ENCODE measurements at places on chromosomes 2 and 18. TPM values are rescaled to one million over a fixed set of nuclear protein-coding genes. Genes with fewer than 3 reads are reported as not detected.

Gene UGT1A5
- not detected for total RNA-seq

Gene UGT1A3
- not detected for total RNA-seq

Gene DLGAP1
- 24.0 TPM for total RNA-seq

Gene SLC9A2
- 0.11 TPM for total RNA-seq

Gene RNF152
- 2.6 TPM for total RNA-seq

GRCh38 chr2:141555876-141556470 lies 574.8 kb downstream of the LRP1B start:
- H3K4me1 ChIP-seq: peaks cover 21% of the 10 kb centered on the region

GRCh38 chr2:175097297-175097696 lies 70.7 kb downstream of the ATF2 start:
- no peaks in the 10 kb centered on the region for H3K27me3 ChIP-seq
- H3K36me3 ChIP-seq: peaks cover 50% of the 10 kb centered on the region
- peaks cover 7% of the 10 kb centered on the region for H3K4me1 ChIP-seq
- H3K27ac ChIP-seq: no peak overlapping the region
- DNase-seq: no peak

DNA sequence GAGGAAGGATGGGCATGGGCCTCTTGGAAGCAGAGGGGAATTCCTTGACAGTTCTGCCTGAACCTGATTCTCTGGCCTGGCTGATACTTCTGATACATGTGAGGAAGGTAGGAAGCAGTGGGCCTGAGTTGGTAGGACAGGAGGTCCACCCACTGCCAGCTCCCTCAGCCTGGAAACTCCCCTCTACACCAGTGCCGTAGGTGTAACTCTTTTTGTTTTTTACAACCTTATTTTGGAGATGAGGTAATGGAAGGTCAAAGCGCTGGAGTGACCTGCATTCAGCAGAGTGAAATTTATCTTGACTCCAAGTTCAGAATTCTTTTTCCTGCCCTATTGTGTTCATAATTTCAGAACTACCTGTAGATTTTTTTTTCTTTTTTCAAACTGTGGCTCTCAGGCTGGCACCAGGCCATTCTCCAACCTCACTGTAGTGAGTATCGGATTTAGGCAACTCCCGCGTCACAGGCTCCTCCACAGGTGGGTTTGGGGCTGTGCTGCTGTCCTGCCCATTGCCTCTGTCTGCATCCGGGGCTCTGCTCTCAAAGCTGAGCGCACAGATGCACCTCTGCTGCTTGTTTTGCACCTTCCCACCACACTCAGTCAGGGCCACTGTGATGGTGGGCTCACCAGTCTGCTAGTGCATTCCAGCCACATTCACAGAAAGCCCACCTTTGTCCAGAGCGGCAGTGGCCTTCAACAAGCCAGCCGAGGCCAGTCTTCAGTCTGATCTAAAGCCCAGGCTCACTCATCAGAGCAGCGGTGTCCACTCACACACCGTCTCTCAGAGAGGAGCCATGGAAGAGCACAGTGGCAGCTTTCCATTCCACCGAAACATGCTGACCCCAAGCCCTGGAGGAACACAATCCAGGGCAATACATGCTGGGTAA lies 87.2 kb downstream of the UXS1 start:
- H3K36me3 ChIP-seq: peaks cover 31% of the 10 kb centered on the region
- DNase-seq: no peak
- H3K4me3 ChIP-seq: no peak overlapping the region
- H3K27me3 ChIP-seq: no peaks in the 10 kb centered on the region

DNA sequence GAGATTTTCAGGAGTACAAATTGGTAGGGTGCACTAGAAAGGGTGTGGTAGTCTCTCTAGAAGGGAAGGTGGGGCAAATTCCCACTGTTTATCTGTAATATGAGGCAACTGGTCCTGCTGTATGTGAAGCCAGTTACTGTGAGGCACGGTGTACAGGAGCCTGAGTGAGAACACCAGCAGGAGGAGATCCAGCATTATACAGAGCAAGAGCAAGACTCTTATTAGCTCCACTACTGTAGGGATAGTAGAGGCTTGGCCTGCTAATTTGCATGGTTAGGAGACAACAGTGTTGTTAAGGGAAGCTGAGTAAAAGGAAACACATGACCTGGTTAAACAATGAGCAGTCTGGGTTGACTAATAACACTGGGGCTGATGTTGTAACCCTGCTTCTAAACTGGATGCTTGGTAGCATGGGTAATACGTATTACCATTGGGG lies 76.3 kb upstream of the WDSUB1 start:
- H3K27ac ChIP-seq: no peak overlapping the region
- no peaks in the 10 kb centered on the region for H3K27me3 ChIP-seq
- H3K4me3 ChIP-seq: no peak overlapping the region
- no peak for DNase-seq

DNA sequence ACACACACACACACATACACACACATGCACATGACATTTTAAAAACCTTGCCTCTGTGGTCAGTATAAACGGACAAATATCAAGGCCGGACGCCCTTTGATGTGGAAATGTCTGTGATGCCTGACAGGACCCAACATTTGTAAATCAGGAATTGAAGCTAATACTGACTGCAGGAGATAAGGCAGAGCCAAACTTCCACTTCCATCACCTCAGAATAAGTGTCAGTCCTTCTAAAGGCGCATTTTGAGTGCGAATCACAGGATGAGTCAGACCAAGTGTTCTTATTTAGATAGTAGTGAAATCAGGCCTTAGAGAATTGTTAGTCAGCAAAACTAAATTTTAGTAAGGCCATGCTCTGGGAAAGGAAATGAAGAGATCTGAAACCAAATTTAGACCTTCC lies 211.7 kb upstream of the LRATD1 start:
- no peak overlapping the region for H3K27ac ChIP-seq
- 0 out of 2 replicates have a peak, but pooled peaks cover under 1% of the 10 kb centered on the region for H3K36me3 ChIP-seq
- H3K4me3 ChIP-seq: no peak overlapping the region

- H3K27me3 ChIP-seq: no peaks in the 10 kb centered on the region
- no peak overlapping the region for H3K4me3 ChIP-seq
- H3K36me3 ChIP-seq: no peaks in the 10 kb centered on the region
- no peak overlapping the region for H3K27ac ChIP-seq
- DNase-seq: no peak
- peaks cover 14% of the 10 kb centered on the region for H3K4me1 ChIP-seq
These were observed 200.9 kb downstream of the ERBB4 start for GRCh38 chr2:212337486-212338343.

DNA sequence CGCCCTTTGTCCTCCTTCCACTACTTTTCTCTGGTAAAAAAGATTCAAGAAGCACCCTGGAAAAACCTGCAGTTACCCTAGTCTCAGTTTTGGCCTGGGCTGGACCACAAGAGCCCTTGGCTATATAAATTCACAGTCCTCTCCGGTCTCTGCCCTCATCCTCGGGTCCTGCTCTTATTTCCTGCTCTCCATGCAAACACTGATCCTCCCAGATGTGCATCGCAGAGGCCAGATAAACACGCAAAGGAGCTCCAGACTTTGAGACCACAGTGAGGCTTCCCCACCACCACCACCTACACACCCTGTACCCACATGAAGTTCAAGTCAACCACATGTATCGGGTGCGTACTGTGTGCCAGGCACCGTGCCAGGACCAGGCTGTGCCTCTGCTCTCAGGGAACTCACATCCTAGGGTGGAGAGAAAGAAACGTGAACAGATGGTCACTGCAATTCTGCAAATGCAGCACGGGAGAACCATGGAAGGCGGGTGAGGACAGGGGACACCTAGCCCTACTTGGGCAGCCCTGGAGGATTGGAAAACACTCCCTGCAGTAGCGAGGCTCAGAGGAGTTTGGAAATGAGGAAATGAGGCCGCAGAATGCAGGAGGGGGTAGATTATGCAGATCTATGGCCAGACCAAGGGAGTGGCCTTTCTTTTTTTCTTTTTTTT lies 7.4 kb downstream of the CTDSP1 start:
- H3K27me3 ChIP-seq: no peaks in the 10 kb centered on the region
- DNase-seq: no peak
- peaks cover 8% of the 10 kb centered on the region for H3K36me3 ChIP-seq
- peak overlapping the region; percentile 78 for H3K4me3 ChIP-seq

DNA sequence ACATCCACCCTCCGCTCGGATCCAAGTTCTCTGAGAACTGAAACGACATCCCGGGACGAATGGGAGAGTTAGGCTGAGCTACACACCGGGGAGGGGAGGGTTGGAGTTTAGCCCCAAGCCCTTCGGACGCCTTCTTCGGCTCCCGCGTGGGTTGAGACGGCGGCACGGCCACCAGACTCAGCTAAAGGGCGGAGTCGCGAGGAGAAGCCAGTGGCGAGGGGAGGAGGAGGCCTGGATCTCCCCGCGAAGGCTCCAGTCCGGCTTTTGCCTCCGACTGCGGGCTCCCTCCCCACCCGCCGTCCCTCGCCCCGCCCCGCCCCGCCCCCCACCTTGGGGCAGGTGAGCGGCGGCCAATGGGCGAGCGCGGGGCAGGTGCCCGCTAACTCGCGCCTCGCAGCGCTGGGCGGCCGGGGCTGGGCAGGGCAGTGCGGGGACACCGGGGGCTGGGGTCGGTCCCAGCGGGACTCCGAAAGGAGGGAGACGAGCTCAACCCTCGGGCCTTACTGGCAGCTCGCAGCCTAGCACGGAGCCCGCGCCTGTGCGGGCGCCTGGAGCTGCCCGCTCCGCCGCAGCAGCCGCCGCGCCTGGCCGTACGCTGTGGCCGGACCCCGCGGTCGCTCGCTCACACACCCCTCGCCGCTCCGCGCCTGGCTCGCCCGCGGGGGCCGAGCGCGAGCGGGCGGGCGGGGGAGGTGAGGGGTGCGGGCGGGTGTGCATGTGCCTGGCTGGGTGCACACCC lies at the start of gene EMX1:
Gene EMX1, plus strand, starts transcription at position 382 of the 739 bp plus-strand sequence. Its CDS starts 334 bp downstream, at position 716.
- H3K36me3 ChIP-seq: peaks cover 5% of the 10 kb centered on the region
- DNase-seq: peak; percentile 83
- no peak within 1 kb of the TSS for H3K27ac ChIP-seq
- peaks cover 45% of the 10 kb centered on the region for H3K4me1 ChIP-seq
- peak within 1 kb of the TSS; percentile 84 for H3K4me3 ChIP-seq
- H3K27me3 ChIP-seq: peaks cover 49% of the 10 kb centered on the region

- H3K27me3 ChIP-seq: no peaks in the 10 kb centered on the region
- H3K4me1 ChIP-seq: peaks cover 9% of the 10 kb centered on the region
- H3K4me3 ChIP-seq: no peak overlapping the region
- DNase-seq: no peak
These were observed 88.8 kb upstream of the ASB18 start for GRCh38 chr2:236352761-236353593.

DNA sequence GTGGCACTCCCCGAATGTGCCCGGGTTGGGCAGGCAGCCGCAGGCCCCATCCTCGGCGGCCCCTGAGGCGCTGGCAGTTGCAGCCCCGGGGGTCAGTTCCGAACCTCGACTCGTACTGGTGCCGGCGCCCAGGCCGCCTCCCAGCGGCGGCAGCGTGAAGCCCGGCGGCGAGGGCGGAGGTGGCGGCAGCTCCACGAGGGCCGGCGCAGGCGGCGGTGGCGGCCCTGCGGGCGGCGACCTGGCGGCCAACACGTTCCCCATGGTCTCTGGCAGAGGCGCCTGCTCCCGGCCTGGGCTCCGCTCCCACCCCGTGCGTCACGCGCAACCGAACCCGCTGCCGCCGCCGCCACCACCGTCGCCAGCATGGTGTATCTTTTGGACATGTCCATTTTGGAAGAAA lies 196.3 kb downstream of the CCDC74A start:
- no peak overlapping the region for H3K27ac ChIP-seq
- peak; percentile 24 for DNase-seq
- no peak overlapping the region for H3K4me3 ChIP-seq
- H3K4me1 ChIP-seq: no peaks in the 10 kb centered on the region
- H3K27me3 ChIP-seq: no peaks in the 10 kb centered on the region

DNA sequence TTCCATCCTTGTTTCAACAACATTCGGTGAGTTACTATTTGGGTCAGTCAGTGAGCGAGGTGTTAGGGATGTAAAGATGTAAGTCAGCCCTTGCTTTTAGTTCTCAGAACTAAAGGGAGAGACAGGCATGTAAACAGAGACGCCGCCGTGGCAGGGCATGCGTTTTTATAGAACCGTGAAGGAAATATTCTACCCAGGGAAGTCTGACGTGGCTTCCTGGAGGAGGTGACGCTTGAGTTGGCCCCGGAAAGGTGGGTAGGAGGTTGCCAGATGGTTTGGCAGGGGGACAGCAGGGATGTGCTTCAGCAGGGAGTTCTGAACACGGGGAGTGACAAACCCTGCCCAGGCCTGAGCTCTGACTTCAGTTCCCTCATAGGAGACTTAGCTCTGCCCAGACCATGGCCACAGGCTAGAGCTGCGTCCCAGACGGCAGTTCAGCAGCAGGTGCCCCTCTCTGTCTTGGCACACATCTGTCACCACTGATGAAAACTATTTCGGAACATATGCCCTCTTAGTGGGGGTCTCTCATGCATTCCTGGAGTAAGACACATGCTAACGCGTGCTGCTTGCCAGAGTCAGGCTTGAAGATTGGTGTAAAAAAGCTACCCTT lies 23.4 kb upstream of the RPL31 start:
- no peak overlapping the region for H3K4me3 ChIP-seq
- H3K4me1 ChIP-seq: peaks cover 20% of the 10 kb centered on the region
- no peaks in the 10 kb centered on the region for H3K36me3 ChIP-seq
- H3K27me3 ChIP-seq: no peaks in the 10 kb centered on the region
- no peak for DNase-seq
- no peak overlapping the region for H3K27ac ChIP-seq

- no peak overlapping the region for H3K27ac ChIP-seq
- no peak overlapping the region for H3K4me3 ChIP-seq
- DNase-seq: no peak
- H3K27me3 ChIP-seq: no peaks in the 10 kb centered on the region
- no peaks in the 10 kb centered on the region for H3K4me1 ChIP-seq
These were observed 1085.4 kb upstream of the NRXN1 start for GRCh38 chr2:52117299-52117698.

DNA sequence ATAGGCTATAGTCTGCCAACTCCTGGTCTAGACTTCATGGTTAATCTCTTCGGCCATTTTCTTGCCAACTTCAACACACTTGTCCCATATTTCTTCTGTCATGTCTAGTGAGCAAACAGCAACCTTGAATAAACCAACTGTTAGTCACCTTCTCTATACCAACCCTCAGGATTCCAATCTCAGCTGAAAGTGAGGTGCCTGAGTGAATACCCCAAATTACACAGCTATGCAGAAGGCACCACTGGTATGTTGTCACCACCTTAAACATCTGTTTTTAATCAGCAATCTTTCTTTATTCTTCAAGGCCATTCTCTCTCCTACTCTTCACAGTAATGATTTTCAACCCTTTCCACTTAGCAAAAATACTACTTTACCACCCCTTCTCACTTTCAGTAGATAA lies 39.3 kb downstream of the THOC1 start:
- H3K27me3 ChIP-seq: no peaks in the 10 kb centered on the region
- 0 out of 2 replicates have a peak, but pooled peaks cover 3% of the 10 kb centered on the region for H3K4me1 ChIP-seq
- H3K27ac ChIP-seq: no peak overlapping the region
- H3K4me3 ChIP-seq: no peak overlapping the region
- DNase-seq: no peak

- H3K36me3 ChIP-seq: no peaks in the 10 kb centered on the region
- no peaks in the 10 kb centered on the region for H3K27me3 ChIP-seq
- H3K27ac ChIP-seq: no peak overlapping the region
- DNase-seq: no peak
- no peak overlapping the region for H3K4me3 ChIP-seq
These were observed 7.3 kb downstream of the FARP2 start for GRCh38 chr2:241363426-241363825.

- peaks cover 19% of the 10 kb centered on the region for H3K4me1 ChIP-seq
- no peak overlapping the region for H3K4me3 ChIP-seq
- H3K36me3 ChIP-seq: no peaks in the 10 kb centered on the region
- DNase-seq: no peak
- H3K27me3 ChIP-seq: no peaks in the 10 kb centered on the region
These were observed 124.6 kb downstream of the VIT start for GRCh38 chr2:36820942-36821605.

GRCh38 chr2:171410101-171410500 lies 23.7 kb downstream of the METTL8 start:
- no peak for DNase-seq
- H3K27me3 ChIP-seq: no peaks in the 10 kb centered on the region
- H3K4me1 ChIP-seq: peaks cover 75% of the 10 kb centered on the region
- H3K27ac ChIP-seq: peak overlapping the region; percentile 78
- peaks cover under 1% of the 10 kb centered on the region for H3K36me3 ChIP-seq
- no peak overlapping the region for H3K4me3 ChIP-seq
